ENCODE measurements at places on chromosomes 12 and 14.

DNA sequence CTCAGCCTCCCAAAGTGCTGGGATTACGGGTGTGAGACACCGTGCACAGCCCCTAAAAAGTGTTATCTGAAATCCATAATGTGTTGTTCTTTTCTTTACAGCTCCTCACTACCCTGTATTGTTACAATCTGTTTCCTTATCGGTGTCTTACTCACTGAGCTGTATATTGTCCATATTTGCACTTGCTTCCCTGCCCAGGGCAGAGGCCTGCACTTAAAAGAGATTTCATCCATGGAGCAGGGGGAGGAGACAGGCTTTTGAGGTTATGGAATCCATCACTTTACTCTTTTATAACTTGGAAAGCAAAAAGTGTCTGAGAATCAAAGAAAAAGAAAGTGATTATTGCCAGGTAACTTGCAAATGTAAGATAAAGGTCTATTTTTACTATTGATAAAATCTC is 251.0 kb downstream of the DIO2 start:
- DNase-seq: no peak

DNA sequence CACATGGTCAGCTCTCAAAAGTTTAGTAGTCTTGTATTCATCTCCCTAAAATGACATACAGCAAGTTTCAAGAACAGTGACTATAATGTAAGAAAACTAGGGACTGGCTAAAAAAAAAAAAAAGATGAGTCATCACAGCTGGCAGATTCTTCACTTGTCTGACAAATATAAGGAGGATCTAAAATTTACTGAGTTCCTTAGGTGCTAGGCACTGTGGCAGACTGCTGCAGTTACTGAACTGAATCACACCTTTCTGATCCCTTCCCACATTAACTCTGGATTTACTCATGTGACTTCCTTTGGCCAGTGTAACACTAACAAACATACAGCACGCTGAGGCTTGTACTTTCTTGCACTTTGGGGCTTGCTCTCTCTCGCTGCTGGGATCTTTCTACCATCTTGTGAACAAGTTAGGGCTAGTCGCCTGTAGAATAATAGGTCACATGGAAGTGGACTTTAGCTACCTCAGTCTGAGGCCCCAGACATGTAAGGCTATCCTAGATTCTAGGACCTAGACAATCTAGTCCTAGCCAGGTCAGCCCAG is 32.1 kb downstream of the BAZ1A start:
- DNase-seq: no peak

DNA sequence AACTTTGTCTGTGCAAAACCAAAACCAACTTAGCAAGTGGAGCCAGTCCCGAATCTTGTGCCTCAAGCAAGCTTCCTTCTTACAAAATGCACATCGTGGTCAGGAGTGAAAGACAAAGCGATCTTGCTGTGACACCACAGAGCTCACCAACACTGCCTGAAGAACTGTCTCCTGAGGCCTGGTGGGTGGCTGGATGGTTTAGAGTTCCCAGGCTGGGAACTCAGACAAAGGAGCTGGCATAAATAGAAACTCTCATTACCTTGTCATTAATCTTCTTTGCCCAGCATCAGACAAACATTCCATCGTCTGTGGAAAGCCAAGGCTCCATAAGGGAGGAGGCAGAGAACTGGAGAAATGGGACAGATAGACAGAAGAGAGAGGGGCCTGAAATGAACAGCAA is 144.8 kb downstream of the KCNA5 start:
- no peak for DNase-seq

DNA sequence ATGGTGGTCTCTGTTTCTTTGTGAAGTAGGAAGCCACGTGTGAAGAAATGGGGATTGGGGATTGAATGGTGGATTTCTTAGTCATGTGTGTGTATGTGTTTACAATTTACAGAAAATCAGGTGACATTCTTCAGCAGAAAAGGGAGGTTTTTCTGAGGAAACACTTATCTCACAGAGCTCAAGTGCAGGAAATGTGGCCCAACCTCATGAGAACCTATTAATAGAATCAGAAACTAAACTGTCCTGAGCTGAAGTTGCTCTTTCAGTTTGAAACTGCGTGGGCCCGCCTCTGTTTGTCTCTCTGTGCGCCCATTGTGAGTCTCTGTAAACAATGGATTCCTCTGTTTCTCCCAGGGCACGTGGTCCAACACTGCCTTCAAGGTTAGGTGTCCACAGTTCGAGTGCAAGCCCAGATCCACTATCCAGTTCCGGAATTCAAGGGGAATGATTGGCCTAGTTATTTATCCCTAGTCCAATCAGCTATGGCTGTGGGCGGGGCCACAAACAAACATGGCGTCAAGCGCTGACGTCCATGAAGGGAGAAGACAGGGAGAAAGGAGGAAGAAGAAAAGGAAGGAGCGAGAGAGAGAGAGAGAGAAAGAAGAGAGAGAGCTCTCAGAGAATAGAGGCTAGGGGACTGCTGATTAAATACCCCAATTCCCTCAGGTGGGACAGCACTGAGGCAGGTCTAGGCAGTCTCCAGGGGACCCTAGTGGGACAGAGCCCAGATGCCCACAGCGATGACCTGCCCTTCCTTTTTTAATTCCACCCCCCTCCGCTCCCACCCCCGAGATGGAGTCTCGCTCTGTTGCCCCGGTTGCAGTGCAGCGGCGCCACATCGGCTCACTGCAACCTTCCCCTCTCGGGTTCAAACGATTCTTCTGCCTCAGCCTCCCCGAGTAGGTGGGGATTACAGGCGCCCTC is 31.4 kb upstream of the C12orf76 start:
- peak; percentile 39 for DNase-seq

GRCh38 chr14:68841016-68841809 is 48.3 kb upstream of the ZFP36L1 start:
- DNase-seq: peak; percentile 45

DNA sequence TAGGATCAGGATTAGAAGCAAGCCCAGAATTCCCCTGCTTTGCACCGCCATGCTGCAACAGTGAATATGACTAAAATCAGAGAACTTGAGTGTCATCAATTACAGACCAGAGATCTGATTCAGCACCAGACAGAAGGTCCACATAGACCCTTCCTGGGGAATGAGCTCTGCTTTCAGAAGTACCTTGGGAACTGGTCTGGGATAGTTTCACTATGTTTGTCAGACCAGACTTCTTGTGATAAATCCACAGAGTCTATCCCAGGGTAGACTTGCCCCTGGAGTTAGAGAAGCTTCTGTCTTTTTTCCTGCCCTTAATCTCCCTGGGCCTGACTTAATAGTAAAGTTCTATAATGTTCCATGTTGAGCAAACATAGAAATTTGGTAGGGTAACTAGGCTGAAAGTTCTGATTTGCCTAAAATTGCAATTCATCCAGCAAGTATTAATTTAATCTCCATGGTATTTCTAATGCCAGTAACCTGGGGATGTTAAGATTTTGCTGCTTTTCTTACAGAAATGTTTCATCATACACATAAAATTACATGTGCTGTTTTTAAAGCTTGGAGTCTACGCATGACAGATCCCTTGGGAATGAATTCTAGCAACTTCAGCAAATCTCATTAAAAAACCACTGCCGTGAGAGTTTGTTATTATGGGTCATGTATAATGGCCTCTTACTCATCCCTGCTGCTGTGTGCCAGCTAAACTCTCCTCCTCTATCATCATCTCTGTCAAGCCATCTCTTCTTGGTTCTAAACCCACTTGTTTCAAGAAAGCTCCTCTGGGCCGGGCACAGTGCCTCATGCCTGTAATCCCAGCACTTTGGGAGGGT is 61.3 kb upstream of the METAP2 start:
- DNase-seq: no peak

- no peak for DNase-seq
These were observed 52.2 kb upstream of the BTG1 start for GRCh38 chr12:92197815-92198214.

- DNase-seq: no peak
These were observed 37.3 kb downstream of the BAZ1A start for GRCh38 chr14:34837801-34838322.

- peak; percentile 65 for DNase-seq
These were observed 8.1 kb downstream of the LRRC43 start for GRCh38 chr12:122190842-122191668.

DNA sequence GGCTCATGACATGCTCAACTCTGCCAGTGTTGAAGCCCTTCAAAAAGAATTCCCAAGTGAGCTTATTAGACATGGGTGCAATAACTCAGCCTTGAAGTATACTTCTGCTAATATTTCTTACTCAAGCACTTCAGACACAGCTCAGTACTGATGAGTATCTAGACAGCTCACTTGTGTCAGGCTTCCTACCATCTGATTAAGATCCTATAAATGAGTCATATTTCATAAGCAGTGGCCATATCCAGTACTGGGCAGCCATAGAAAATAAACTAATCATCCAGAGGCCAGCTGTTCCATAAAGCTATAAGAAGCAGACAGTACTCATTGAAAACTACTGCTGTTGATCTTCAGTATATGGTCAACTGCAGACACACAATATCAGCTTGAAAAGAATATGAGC is 12.9 kb downstream of the FSCB start:
- DNase-seq: no peak

DNA sequence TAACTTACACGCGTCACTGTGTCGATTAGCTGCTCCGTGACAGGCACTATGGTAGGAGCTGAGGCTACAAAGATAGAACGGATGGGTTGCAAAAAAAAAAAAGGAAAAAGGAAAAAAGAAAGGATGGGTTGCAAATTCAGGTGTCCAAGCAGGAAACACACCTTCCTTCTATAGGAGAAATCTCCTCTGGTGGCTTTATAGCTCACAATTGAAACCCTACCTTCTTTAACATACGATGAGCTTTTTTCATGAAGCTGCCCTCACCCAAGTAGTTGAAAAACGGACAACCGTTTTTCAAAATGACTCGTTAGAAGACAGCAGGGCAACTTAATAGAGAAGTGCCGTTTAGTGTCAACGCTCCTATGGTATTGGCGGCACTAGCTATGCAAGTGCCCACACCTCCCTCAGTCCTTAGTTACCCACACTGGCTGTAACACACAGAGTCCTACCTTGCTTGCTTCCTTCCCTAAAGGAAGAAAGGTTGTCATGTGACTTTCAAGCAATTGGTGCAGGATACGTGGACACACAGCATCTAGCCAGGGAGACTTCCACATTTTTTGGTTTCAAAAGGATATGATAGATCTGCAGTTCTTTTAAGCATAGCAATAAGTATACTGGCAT is 682 bp upstream of the TRIP11 start:
- peak; percentile 57 for DNase-seq

DNA sequence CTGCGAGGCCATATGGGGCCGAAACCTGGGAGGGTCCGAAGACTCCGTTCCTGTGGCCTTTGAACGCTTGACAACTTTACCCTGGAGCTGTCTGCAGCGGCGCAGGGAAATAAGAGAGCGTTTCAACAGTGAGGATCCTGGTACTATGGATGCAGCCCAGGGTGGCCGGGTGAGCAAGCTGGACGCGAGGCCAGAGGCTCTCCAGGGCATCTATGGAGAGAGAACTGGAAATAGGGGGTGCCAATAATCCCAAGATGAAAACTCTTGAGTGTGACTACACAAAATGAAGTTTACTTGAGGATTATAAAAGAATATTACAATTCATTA is 1.1 kb upstream of the ABCC9 start:
- DNase-seq: no peak

- DNase-seq: no peak
These were observed 16.1 kb upstream of the LYZ start for GRCh38 chr12:69331909-69332684.

Measured in stimulated activated effector memory CD8-positive, alpha-beta T cell treated with anti-CD3 and anti-CD28 coated beads, Interleukin-12 subunit alpha, Interleukin-12 subunit beta, amount 100 ng/mL, for 72 hours (primary cell).